Fibroblast of skin of back (primary cell): ENCODE measurements at places on chromosomes 2 and 18.

DNA sequence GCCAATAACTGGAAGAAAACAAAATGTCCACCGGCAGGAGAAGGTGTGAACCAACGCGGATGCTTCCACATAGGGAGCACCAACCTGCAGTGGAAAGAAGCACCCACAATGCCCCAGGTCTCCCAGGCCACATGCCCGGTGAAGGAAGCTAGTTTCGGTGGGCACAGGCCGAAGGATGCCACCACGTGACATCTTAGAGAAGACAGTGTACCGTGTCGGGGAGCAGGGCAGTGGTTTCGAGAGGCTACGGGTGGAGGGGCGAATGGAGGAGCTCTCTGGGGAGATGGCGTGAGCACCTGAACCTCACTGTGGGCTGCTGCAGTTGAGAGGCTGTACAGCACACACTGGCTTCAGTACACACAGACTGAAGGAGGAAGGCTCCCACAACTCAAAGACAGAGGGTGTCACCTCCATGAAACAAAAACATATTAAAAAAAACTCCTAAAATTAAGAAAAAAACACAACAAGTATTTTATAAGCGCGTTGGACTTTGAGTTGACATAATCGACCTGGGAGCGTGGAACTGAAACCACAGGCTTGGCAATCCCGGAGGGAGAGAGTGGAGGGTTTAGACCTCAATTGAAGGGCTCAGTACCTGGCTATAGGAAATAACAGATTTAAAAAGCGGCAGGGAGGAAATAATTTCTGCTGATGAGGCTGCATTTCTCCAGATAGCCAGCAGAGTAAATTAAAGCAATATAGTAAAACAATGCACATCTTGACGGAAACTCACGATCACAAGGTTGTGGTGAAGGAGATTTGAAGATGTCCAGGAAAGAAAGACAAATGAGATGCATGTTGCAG, 160.1 kb downstream of the RTP5 start:
- DNase-seq, result no peak

GRCh38 chr2:127314193-127314988, 20.4 kb upstream of the ERCC3 start:
- DNase-seq, result no peak

DNA sequence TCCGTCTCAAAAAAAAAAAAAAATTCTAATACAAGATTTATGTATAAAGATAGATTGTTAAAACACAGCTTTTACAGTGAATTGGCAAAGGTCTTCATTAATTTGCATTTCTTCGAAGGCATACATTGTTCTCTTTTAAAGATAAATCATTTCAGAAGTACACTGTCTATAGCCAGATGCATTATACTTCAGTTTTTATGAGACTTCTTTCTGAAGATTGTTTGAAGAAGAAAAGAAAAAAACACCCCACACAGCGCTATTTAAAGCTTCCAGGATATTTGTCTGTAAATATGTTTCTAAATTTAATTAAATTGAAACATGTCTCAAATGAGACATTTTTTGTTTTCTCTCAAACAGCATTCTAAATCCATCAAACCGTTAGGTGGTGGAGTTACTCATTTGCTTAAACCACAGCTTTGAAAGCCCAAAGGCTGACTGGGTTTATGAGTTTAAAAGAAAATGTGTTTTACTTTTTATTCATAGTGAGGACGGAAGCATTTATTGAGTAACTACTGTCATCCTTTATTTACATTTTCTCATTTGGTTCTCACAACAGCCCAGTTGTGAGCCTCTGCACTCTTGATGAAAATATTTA, 42.4 kb upstream of the C1GALT1C1L start:
- DNase-seq, result no peak

DNA sequence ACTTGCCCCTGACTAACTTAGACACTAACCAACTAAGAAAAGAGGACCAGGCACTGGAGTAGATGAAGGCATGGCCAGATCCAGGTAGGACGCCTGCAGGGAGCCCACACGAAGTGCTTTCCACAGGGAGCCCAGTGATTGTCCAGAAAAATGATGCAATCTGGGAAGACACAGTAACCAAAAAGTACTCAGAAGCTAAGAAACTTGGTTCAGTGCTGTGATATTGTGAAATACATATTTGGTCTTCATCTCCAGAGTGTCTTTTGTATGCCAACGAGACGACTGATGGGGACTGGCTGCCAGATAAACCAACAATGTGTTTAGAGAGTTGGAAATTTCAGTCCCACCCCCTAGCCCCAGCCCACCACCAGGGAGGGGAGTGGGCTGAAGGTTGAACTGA, 135.0 kb downstream of the SP3 start:
- DNase-seq, result no peak

DNA sequence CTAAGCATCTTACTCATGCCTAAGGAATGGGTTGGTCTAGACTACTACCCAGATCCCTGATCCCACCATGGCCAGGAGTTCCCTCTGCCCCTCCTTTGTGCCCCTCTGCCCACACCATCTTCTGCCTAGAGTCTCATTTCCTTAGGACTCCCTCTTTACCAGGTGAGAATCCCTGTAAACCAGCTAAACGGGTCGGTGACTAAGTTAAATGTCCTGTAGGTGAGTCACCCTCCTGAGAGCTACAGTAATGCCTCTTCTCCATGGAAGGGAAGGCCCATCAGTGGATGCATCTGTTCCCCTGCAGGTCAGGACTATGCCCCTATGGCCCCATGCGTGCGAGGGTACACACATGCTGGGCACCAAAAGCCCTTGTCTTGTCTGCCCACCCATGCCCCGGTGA, 25.4 kb downstream of the PTGR3 start:
- DNase-seq, result peak; percentile 6

GRCh38 chr2:58039170-58039611, 7.4 kb upstream of the VRK2 start:
- DNase-seq, result peak; percentile 56
